ENCODE measurements at places on chromosomes 5 and 9. TPM values are rescaled to one million over a fixed set of nuclear protein-coding genes. Genes with fewer than 3 reads are reported as not detected.

GRCh38 chr5:181059297-181060230 lies 19.5 kb downstream of the BTNL9 start:
- no peak for DNase-seq

GRCh38 chr5:35694481-35694880 lies 76.8 kb downstream of the SPEF2 start:
- DNase-seq = no peak

- no peak for DNase-seq
These were observed 368.3 kb downstream of the SPATA31D1 start for GRCh38 chr9:82356871-82357270.

GRCh38 chr9:68808338-68808890 lies 103.4 kb downstream of the PIP5K1B start:
- DNase-seq = no peak

Gene ABHD17B
- 17.3 TPM for total RNA-seq

Gene ST8SIA4
- not detected for total RNA-seq

Measured in Calu3 (cell line).